ENCODE measurements at places on chromosomes 16 and 17.

GRCh38 chr16:85029408-85029784 is 1.8 kb downstream of the KIAA0513 start:
- no peak for DNase-seq

DNA sequence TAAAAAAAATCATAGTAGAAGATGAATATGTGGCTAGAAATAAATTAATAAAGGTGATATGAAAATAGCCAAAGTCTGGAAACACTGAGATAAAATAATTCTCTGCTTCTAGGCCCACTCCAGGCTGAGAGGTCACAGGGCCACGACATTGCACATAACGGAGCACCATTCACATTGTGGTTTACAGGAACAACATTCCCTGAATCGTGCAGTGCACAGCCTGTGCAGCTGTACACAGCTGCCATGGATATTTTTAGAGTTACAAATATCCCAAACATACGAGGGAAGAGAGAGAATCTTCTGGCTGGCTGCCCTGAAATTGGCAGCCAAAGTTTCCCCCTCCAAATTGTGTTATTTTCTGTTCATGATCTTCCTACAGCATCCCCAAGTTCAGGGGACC is 68.8 kb downstream of the GSG1L start:
- peak; percentile 8 for DNase-seq

DNA sequence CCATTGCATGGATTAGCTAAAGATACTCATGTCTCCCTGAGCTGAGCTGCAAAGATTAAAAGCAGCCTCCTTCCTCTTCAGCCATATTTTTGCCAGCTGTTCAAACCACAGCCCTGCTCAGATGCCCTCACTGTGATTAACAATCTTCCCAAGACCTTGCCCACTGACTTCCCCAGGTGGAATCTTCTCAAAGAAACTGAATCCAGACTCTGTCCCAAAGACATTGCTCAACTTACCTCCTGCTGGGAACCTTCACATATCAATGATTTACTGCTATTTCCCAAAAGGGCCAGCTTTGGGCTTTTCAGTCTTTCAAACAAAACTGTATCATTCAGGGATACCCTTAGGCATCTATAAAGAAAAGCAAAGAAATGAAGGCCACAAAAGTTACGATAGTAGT is 9.2 kb downstream of the C17orf67 start:
- no peak for DNase-seq

GRCh38 chr16:69093974-69094373 is 11.5 kb upstream of the HAS3 start:
- no peak for DNase-seq

DNA sequence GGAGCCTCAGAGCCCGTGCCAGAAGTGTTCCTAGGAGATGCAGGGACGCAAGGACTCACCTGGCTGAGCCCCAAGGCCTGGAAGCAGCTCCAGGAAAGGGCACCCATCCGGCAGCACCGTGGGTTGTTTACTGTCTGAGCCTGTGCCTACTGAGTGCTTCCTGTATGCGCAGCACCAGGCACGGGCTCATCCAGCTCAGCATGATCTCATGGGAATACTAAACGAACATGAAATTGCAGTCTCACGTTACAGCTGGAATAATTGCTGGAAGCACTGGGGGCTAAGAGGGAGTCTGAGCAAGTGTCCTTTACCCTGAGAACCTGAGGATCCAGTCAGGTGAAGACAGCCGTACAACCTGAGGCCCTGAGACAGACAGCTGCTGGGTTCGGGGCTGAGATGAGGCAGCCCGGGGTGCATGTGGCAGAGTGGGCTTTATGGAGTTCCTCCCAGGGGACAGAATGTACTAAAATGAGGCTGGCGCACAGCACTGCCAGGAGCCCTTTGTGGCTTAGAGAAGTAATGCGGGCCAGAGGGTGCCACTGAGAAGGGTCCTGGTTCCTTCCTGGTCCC is 5.4 kb downstream of the CTRL start:
- no peak for DNase-seq

DNA sequence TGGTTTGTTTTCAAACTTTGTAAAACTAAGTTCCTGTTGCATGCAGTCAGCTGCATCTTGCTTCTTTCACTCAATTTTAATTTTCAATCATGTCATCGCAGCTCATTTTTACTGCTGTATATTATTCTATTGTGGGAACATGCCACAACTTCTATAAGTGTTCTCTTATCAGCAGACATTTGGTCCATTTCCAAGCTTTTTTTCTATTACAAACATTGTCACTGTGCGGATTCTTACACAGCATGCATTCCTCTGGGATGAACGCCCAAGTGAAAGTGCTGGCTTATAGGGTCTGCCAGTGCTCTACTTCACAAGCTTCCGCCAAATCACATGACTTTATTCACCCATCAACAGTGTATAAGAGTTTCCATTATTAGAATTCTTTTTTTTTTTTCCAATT is 22.7 kb downstream of the GINS3 start:
- no peak for DNase-seq

- no peak for DNase-seq
Observed at GRCh38 chr17:44361292-44362260, 2.1 kb downstream of the FAM171A2 start.

- no peak for DNase-seq
Observed at GRCh38 chr17:6064868-6065267, 5.3 kb upstream of the WSCD1 start.

- peak; percentile 62 for DNase-seq
Observed at GRCh38 chr17:44004761-44005526, 522 bp downstream of the NAGS start.

DNA sequence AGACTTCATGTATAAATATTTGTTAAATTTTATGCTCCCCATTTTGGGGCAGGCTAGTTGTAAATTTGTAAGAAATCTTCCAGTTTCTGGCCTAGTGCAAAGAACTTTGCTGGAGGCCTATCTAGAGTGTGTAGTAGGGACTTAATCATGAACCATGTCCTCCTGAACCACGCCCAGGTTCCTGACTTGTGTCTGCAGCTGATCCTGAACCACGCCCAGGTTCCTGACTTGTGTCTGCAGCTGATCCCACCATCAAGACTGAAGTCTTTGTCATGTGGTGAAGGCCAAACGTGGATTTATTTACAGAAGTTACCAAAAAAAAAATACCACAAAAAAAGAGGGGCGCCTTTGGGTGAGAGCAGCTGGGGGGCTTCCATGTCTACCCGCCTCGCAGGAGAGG is 33.1 kb downstream of the LMF1 start:
- DNase-seq, result no peak

GRCh38 chr17:81583589-81584342 is 31.6 kb upstream of the FAAP100 start:
- no peak for DNase-seq

GRCh38 chr17:42378959-42379594 is 9.2 kb downstream of the STAT3 start:
- no peak for DNase-seq

DNA sequence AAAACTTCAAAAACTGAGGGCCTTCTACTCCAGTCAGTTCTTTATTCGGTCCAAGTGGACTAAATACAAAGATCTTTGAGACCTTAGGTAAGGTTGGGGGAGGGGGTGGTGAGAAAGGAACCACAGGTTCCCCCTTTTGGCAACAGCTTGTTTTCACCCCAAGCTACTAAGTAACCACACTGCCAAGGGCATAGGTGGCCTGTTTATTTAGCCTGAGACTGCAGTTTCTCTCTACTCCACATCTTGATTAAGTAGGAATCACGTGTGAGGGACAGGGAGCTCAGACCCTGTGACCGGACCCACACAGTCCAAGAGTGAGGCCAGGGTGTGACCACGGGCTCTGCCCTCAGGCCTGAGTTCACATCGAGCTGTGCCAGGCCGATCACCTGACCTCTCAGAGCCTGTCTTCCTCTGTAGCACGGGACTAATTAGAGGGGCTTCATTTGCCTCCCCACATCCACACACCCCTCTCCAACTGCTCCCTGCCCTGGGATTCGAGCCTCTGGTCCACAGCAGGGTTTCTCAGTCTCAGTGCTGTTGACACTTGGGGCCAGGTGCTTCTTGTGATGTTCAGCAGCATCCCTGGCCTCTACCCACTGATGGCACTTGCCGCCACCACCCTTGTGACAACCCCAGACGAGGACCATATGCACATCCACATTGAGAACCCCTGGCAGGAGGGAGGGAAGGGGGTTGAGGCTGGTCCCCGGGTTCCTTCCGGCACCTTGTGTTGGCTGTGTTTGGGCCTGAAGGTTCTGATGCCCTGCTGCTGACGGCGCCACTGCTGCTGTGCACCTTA is 17.8 kb downstream of the ST6GALNAC2 start:
- DNase-seq, result no peak

GRCh38 chr17:36938566-36939051 is 1.3 kb downstream of the LHX1 start:
- no peak for DNase-seq

GRCh38 chr16:57653936-57654335 is 14.2 kb upstream of the ADGRG3 start:
- DNase-seq, result no peak
